Activated naive CD8-positive, alpha-beta T cell treated with anti-CD3 and anti-CD28 coated beads, Interleukin-2, amount 10 ng/mL, durations not matched to agents 7 days and 5 days (primary cell): ENCODE measurements at places on chromosomes 2 and 18. TPM values are rescaled to one million over a fixed set of nuclear protein-coding genes. Genes with fewer than 3 reads are reported as not detected.

The PJVK gene
- 2.5 TPM for total RNA-seq

The TBR1 gene
- total RNA-seq: not detected

The XRCC5 gene
- 273 TPM for total RNA-seq

- no peaks in the 10 kb centered on the region for H3K4me1 ChIP-seq
- H3K27ac ChIP-seq: no peak overlapping the region
- no peaks in the 10 kb centered on the region for H3K36me3 ChIP-seq
- no peaks in the 10 kb centered on the region for H3K27me3 ChIP-seq
These were observed 86.1 kb downstream of the GBX2 start for GRCh38 chr2:236082061-236082460.

- no peak for DNase-seq
- H3K4me3 ChIP-seq: no peak overlapping the region
- no peak overlapping the region for H3K27ac ChIP-seq
These were observed 163.4 kb downstream of the VWC2L start for GRCh38 chr2:214574084-214574781.

GRCh38 chr2:32246911-32247310 is 17.8 kb downstream of the NLRC4 start:
- DNase-seq: no peak
- H3K4me1 ChIP-seq: no peaks in the 10 kb centered on the region
- no peaks in the 10 kb centered on the region for H3K27me3 ChIP-seq
- no peak overlapping the region for H3K27ac ChIP-seq
- H3K4me3 ChIP-seq: no peak overlapping the region

DNA sequence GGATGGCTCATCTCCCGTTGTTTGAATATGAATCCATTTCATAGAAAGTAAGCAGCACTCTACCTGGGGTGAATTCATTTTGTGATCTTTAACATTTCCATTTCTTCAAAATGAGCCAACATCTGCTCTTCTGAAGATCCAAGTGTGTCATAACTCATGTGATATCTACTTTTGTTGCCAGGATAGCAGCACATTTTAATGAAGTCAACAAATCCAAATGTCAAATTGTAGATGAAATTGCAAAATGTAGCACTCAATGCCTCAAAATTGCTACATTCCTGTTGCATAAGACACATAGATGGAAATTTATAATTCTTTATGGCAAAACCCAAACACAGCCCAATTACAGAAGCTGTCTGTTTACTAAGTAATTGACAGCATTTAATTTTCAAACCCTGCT is 360.7 kb downstream of the TMX3 start:
- H3K36me3 ChIP-seq: no peaks in the 10 kb centered on the region
- H3K27me3 ChIP-seq: no peaks in the 10 kb centered on the region
- H3K4me3 ChIP-seq: no peak overlapping the region
- H3K4me1 ChIP-seq: no peaks in the 10 kb centered on the region
- no peak overlapping the region for H3K27ac ChIP-seq
- DNase-seq: no peak

DNA sequence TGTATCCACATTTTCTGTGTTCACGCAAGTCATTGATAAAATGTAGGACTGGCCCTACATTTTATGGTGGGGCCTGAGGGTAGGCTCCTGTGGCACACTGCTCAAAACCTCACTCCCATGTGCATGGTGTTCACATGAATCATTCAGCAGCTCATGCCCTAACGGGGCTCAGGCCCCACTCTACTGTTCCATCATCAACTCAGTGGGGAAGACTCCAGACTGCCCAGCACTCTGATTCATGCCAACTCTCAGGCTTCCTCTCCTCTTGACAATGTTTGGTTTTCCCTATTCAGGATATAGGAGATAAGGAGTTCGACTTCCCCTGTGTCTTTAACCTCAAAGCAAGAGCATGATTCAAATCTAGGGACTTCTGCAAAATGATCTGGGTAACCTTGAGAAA is 92.0 kb upstream of the BOD1L2 start:
- no peak overlapping the region for H3K27ac ChIP-seq
- H3K4me1 ChIP-seq: no peaks in the 10 kb centered on the region
- H3K4me3 ChIP-seq: no peak overlapping the region
